ENCODE measurements at places on chromosomes 4 and X.

GRCh38 chr4:6250235-6250983 is 19.2 kb upstream of the WFS1 start:
- DNase-seq = no peak

DNA sequence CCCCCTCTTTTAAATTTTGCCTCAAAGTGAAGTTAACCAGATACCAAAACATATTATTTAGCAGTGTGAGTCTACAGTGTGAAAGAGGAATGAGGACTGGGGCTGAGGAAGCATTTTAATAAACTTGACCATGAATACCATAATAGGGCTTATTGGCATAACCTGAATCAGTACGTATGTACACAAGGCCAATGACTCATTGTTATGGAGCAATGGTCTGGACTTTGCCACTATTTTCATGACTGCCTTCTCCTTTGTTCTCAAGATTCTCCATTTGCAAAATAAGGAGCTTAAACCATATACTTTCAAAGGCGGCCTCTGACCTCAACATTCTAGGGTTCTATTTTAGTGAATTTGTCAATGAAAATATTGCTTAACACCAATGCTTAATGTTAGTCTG is 102.8 kb upstream of the OR13H1 start:
- DNase-seq = no peak

DNA sequence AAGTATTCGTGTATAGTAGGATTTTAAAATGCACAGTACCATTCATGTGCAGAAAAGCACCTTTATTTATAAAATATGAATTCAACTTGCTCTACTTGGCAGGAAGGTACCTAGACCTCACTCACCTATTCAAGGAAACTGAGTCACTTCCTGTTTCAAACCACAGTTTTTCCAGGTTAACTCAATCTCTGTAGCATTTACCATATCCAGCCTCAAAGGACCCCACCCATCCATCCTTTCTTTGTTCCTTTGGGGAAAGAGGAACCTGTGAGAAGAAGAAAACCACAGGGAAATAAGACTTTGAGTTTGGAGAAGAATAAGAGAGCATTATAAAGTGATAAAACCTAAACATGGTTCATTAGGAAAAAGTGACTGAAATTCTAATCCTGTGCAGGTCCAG is 250.7 kb downstream of the CBR4 start:
- no peak for DNase-seq

GRCh38 chr4:166078955-166079354 is 205.9 kb downstream of the TLL1 start:
- DNase-seq = no peak

DNA sequence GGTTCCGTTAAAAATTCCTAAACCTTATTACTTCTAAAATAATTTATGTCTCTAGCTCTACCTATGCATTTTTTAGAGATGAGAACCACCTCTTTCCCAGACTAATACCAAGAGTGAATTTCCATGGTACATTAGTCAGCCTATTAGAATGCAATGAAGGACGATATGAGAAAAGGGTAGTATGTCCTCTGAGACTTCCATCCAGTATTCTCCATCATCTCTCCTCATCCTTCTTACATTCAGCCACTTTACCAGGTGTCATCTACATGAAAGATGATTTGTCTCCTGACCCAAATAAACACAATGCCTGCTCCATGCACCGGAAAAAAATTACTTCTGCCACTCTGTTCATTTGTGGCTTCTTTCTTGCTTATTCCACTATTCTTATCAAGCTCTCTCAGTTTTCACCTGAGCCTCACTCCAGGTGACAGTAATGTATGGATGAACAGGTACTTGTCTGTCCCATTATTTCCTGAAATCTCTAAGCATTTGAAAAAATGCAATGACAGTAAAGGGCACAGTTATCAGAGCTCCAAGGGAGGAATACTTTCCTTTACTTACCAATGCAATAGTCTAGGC is 97.9 kb downstream of the MAB21L2 start:
- no peak for DNase-seq

- no peak for DNase-seq
Observed at GRCh38 chr4:108398316-108398715, 222.1 kb upstream of the RPL34 start.

- no peak for DNase-seq
Observed at GRCh38 chrX:20005883-20006282, 15.0 kb upstream of the BCLAF3 start.

DNA sequence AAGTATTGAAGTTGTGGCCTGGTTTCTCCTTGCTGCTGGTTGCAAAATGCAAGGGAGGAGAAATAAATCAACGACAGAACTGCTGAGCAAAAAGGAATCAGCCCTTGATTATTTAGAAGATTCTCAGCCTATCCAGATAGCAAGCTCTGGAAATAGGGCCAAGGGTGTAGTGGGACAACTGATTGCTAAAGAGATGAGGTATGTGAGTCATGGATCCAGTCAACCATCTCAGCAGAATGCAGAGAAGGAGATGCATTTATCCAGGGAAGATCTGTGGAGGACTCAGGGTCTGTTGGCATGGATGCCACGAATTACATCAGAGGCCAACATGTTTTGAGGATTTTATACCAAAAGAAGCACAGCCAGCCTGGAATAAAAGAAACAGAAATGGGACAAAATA is 36.7 kb downstream of the FOXR2 start:
- no peak for DNase-seq

- no peak for DNase-seq
Observed at GRCh38 chrX:55839485-55839884, 121.9 kb downstream of the RRAGB start.

DNA sequence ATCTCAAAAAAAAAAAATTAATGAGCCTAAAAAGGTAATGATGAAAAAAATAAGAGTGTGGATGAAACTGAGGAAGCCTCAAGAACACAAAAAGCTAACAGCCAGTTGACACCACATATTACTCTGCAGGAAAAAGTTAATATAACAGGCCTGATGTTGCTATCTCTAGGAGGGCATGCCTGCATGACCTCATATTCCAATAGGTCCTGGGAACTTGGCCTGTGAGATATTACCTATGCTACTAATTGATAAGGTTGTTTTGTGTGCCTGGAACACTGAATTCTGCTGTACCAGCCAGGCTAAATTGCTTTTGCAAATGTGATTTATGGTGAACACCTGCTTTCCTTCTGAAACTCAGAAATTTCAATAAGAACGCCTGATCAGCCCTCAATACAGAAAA is 15.9 kb downstream of the SLC9A7 start:
- DNase-seq = no peak

GRCh38 chrX:125765347-125765746 is 400.7 kb downstream of the DCAF12L2 start:
- no peak for DNase-seq

GRCh38 chr4:1072830-1073446 is 40.4 kb downstream of the RNF212 start:
- no peak for DNase-seq

GRCh38 chr4:88674979-88675378 is 22.6 kb downstream of the NAP1L5 start:
- DNase-seq = no peak

- DNase-seq = no peak
Observed at GRCh38 chrX:26651755-26652154, 435.8 kb downstream of the MAGEB5 start.

DNA sequence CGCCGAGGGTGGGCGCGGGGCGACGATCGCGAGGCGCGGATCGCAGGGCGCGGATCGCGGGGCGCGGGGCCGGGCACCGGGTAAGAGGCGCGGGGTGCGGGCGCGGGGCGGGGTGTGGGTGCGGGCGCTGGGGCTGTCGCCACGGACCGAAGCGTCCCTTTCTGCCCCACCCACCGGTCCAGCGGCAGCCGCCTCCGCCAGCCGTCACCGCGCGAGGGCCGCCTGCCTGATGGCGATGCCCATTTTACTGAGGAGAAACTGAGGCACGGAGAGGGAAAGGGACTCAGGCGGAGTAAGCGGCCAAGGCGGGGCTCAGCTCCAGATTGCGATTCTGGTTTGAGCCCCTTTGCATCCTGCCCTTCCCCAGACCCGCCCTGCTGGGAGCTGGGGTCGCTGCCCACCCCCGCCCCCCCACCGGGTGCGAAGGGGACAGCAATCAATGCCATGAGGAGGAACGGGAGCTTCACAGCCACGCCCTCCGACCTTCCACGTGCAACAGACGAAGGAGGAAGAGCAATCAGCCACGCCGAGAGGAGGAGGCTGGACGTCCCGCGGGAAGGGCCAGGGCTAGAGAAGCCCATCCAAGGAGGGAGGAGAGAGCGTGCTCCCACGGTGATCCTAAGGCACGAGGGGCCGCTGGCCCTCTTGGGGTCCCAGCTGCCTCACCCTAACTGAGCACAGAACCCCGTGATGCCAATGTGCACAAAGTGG is 10.9 kb upstream of the MAN2B2 start:
- no peak for DNase-seq

- no peak for DNase-seq
Observed at GRCh38 chr4:37908488-37909331, 17.8 kb downstream of the TBC1D1 start.

DNA sequence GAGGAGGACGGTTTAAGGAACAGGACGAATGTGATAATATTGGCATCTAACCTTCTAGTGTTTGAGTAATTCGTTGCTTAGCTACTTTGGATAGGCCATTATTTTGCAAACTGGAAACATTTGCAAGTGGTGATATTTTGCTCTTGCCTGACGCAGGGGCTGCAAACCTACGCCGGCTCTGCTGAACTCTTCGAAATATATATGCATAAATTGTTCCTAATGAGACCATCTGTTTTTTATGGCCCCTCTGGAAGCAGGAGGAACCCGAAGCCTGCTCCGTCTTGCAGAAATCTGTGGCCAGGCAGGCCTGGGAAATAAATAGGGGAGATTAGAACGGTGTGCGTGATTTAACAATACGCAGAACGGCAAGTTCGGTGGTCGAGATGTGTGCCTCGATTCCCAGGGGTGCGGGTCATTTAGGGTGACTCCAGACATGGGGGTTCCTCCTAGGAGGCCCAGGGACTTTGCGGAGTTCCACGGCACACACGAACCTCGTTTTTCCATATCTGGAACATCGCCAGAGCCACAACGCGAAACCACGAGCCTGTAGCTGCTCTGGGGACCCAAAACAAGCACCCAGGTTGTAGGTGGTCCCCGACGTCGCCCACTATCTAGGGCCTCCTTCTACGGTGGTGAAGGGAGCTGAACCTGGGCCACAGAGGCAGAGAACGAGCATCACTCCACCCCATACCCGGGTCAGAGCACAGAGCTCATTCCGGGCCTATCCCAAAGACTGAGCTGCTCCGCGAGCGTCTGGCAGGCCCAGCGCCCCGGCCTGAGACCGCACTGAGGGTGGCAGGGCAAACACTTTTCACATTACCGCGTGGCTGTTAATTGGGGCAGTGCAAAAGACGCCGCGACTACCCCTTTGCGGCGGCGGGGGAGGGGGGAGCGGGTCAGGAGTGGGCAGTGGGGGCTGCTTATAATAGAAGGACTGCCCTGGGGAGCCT is 89.7 kb downstream of the BCOR start:
- no peak for DNase-seq

- DNase-seq = no peak
Observed at GRCh38 chrX:112577146-112577545, 102.6 kb downstream of the LHFPL1 start.

DNA sequence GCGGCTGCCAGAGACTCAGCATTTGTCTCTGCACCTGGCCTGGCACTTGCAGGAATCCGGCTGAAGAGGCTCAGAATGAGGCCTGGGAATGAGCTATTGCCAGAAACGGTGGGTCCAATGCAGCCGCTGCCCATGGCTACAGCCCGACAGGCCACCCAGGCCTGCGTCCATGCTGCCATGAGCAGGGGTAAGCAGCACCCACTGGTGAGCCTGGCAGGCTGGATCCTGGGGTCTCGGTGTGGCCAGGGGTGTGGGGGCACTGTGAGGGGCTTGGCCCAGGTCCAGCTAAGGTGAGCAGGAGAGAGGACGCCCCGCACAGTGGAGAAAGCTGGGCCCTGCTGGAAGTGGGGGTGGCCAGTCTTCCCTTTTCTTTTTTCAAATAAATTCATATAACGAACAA is 60.3 kb upstream of the MXD4 start:
- no peak for DNase-seq

DNA sequence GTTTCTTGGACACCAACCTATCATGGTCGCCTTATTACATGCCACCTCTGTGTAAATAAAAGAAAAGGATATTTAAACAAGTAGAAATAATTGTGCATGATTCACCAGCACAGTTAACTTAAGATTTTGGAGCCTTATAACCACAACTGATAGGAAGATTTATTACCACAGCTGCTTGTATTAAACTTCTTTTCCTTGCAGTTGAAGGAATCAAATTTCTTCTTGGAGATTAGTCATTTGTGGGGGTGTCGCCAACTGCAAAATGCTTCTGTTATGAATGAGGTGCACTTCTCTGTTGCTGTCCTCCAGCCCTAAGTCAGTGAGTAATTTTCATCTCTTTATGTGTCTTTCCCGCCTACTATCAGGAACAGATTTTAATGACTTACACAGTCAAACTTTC is 73.3 kb downstream of the OR13H1 start:
- no peak for DNase-seq

GRCh38 chr4:76581077-76581962 is 146.3 kb downstream of the SHROOM3 start:
- DNase-seq = no peak

- DNase-seq = no peak
Observed at GRCh38 chrX:130393451-130394074, 8.1 kb upstream of the GPR119 start.

- no peak for DNase-seq
Observed at GRCh38 chr4:153507310-153508073, 41.3 kb downstream of the TMEM131L start.

DNA sequence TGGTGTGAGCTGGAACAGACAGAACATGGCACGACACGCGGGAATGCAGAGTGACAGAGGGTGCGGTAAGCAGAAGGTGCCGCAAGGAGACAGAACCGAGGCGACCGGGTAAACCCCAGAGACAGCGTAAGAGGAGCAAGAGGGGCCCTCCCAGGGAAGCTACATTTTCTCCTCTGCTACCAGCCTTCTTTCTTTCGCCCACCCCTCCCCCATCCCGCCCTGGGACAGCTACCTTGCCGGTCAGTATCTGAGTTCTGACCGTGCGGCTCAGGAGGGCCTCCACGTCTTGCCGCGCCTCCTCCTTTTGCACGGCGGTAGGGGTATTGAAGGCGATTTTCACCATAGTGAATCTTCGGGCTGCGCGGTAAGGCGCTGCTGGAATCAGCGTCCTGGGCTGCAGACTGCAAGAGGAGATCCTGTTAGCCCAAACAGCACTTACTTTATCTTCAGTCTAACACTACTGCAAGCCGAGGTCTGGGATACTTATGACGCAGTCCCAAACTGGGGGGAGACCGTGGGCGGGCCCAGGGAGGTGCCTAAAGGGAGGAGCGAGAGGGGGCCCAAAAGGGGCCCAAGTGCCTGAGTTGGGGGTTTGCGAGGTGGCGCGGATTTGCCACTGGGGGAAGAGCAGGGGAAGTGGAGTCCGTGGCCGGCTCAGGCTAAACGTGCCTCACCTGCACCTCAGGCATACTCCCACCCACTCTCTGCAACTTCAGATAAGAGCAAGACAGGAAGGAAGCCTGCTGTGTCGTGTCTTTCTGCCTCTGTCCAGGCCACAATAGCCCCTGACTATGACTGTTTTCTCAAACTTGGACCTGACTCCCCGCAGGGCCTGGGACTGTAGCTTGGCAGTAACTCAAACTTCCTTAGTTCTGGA is at the start of gene ITM2A:
ITM2A (minus strand) TSS at position 462 of the 877 bp plus-strand sequence; CDS start at position 343, 119 bp downstream.
- DNase-seq = no peak

DNA sequence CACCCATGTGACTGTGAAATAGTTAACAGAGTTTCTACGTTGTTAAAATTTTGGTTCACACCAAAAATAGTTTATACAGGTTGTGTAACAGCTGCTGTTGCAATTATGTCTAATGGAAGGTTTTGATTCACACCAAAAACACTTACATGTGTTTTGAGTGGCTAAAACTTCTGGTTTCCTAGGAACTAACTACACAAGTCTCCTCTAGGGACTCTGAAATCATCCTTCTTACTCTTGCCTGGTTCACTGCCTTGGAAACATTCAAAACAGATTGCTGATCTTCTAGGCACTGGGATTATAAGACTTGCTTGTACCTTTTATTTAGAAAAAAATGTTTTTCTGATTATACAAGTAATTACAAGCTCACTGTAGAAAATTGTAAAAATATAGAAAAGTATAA is 14.9 kb upstream of the MORC4 start:
- no peak for DNase-seq

Data from cortex of kidney (tissue), 1 donor.